NCI-H226 (cell line): ENCODE measurements at places on chromosomes 2 and 18.

GRCh38 chr2:188786368-188786841 lies 187.8 kb upstream of the COL3A1 start:
- DNase-seq, result peak; percentile 59

DNA sequence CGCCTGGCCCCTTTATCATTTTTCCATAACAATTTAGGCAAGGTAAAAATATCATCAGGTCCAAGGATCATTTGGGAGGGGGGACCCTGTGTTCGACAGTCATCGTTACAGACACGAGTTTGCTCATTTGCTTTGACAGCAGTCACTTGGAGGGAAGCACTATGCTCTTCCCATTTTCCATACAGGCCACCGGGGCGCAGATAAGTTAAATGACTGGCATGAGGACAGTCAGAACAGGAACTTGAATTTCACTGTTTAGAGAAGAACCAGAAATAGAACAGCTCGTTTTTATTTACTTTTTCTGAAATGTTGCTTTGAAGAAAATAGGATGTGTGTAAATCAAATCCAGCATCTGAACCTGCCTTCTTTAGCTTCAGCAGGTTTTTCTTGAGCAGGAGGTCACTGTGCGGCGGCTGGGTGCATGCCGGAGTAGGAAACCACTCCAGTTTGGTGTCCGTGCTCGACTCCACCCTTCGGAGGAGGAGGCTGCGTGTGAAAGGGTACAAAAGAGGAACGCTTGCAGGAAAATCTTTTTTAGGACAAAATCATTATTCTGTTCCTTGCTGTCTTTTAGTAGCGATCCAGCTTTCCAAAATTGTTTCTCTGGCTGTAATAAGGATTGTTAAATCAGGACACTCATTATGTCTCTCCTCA lies 15.2 kb downstream of the NPAS2 start:
- DNase-seq, result no peak

DNA sequence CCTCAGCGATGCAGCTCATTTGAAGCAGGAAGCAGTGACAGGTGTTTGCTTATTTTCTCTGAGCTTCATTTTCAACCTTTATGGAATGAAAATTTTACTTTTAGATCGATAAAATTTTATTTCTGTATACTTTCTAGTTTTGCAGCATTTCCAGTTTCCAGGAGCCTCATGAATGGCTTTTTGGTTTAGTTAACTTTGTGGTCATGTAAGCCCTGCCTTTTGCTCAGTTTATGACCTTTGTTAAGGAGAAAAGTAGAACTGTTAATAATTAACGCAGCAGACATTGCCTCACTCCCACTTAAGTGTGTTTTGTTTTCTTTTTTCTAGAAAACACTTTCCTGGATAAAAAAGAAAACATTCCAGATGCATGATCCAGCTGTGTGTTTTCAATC lies 4.4 kb upstream of the FARP2 start:
- DNase-seq, result no peak

DNA sequence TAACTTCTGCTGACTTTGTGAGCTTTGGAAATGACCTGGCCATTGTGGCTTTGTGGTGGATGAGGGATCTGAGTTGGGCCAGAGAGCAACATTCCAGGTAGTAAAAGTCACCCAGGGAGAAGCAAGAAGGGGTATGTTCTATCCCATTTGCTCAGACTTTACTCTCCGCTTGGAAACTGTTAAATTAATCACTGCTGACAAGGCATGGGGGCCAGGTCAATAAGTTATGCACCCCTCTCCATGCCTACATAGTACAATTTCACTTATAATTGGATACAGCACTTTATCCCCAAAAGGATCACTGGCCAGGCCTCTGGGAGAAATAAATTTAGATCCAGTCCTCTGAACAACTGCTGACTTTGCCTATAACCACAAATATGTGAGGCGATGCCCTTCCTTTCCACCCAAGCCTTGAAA lies 92.1 kb downstream of the RPRM start:
- peak; percentile 76 for DNase-seq

GRCh38 chr18:3867864-3868311 lies 417.9 kb downstream of the TGIF1 start:
- peak; percentile 23 for DNase-seq

DNA sequence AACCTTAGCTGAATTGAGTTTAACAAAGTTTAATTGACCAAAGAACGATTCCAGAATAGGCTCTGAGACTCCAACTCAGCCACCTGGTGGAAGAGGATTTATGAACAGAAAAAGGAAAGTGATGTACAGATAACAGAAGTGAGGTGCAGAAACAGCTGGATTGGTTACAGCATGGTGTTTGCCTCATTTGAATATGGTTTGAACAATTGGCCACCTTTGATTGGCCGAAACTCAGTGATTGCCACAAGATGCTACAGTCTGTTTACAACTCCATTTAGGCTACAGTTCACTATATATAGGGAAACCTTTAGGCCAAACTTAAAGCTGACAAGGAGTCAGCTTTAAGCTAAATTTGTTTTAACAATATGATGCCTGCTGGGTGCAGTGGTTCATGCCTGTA lies 28.1 kb upstream of the SLC35G4 start:
- no peak for DNase-seq

DNA sequence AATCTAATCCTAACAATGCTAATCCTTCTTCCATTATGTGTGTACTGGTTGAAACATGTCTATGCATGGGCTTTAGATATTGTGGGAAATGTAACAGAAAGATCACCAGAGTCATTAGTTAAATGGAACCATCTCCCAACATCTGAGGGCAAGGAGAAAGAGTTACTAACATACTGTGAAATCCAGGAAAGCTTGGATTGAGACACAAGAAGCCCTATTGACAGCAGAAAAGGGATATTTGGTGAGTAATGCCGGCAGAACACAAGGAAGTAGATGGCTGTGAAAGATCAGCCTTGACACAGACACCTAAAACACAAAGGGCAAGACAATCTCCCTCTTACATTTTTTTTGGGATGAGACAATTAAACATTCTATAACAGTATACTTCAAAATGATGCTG lies 28.5 kb upstream of the LAMA1 start:
- DNase-seq, result no peak

DNA sequence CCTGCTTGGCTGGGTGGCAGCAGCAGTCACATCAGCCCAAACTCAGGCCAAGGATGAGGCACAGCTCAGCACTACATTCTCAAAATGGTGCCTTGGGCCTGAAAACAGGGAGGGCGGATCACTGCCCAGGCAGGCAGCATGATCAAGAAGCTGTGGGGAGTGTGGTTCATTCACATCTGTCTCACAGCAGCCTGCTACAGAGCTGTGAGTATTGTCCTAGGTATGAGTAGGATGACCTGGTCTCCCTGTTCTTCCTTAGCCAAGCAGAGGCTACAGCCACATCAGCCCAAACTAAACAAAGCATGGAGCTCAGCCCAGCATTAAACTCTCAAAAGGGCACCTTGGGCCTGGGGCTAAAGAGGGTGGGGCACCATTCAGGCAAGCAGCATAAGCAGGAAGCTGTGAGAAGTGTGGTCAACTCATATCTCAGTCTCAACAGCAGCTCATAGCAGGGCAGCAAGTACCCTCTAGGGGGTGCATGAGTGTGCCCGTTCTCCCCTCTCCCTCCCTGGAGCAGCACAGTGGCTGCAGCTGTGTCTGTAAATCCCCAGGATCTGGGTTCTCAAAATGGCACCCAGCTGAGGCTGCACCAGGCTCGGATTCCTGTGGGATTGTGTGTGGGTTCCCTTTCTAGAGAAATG lies 139.6 kb downstream of the TRABD2A start:
- peak; percentile 27 for DNase-seq

DNA sequence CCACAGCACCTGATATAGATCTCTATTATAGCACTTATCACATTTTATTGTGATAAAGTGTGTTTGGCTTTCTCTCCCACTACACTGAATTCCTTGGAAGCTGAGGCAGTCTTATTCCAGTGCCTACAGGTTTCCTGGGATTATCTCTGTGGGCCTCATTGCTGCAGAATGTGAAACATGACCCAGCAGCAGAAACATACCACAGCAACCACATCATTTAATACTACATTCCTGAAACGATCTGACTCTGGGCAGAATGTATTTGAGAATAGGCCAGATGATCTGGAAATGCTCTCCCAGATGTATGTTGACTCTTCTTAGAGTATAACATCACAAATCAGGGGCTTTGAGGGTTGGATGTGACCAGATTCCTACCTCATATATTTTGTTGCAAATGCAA lies 323.5 kb upstream of the TANK start:
- peak; percentile 97 for DNase-seq

DNA sequence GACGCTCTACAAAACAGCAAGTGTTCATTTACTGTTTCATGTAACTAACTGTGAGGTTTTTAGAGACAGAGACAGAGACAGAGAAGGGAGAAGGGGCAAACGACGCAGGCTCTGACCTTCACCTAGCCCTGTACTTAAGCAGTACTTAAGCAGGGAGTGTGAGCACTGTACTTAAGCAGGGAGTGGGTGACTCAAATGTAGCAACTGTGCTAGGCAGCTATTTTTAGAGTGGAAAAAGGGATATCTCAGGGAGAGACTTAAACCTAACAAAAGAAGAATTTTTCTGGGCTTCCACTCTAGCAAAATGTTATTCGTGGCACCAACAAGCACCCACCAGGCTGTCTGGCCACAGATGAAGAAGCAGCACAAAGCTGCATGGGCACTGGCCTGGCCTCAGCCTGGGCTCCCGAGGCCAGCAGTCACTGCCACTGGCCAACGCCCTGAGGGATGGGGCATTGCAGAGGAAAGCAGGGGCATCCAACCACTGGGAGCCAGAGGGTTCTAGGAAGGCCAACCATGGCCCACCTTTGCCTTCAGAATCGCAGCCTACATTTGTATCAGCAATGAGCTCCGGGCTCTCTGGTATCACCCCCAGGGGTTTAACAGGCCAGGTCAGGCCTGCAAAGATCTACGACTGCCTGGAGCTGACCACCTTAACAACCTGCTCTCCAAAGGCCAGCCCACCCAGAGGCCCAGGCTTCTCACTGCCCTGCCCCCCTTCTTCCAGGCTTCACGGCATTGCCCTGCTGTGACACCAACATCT lies 154.3 kb downstream of the TTC32 start:
- DNase-seq, result no peak

- DNase-seq, result no peak
These were observed 547.4 kb upstream of the ID2 start for GRCh38 chr2:8134473-8134932.

DNA sequence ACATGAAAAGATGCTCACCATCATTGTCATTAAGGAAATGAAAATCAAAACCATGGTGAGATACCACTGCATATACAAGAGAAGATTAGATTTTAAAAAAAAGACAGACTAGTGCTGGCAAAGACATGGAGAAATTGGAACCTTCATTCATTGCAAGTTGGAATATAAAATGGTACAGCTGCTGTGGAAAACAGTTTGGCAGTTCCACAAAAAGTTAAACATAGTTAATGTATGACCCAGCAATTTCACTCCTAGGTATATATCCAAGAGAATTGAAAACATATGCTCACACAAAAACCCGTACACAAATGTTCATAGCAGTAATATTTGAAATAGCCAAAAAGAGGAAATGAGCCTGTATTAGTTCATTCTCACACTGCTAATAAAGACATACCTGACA lies 33.7 kb upstream of the MBOAT2 start:
- no peak for DNase-seq

DNA sequence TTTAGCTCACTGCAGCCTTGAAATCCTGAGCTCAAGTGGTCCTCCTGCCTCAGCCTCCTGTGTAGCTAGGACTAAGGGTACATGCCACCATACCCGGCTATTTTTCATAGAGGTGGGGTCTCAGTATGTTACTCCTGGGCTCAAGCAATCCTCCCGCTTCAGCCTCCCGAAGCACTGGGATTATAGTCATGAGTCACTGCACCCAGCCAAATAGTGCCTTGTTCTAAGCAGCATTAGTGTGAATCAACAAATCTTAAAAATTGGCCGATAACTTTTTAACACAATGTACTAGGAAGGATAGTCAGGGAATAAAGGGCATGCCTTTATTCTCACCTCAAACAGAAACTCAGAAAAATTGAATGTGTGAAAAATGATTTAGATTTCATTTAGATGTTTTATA lies 51.6 kb downstream of the XRCC5 start:
- no peak for DNase-seq

DNA sequence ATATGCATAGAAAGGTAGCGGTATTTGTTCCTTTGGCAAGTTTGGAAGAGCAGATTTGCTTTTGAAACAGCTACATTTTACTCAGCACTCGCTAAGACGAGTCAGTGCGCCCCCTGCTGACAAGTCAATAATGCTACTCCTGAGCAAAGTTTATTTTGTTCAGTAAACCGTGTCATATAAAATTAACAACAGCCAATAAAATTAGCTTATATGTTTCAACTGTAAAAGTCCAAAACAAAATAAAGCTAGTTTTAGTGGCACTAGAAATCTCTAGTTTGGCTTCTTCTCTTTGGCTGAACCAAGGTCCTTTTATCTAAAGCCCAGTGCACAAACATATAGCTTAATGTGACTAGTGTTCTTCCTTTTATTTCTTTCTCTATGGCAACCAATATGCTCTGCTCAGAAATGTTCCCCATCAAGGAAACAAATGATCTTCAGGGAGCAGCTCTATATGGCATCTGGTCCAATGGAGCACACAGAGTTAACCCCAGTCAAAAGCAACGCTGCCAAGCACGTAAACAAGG lies 4.2 kb upstream of the POU3F3 start:
- no peak for DNase-seq

DNA sequence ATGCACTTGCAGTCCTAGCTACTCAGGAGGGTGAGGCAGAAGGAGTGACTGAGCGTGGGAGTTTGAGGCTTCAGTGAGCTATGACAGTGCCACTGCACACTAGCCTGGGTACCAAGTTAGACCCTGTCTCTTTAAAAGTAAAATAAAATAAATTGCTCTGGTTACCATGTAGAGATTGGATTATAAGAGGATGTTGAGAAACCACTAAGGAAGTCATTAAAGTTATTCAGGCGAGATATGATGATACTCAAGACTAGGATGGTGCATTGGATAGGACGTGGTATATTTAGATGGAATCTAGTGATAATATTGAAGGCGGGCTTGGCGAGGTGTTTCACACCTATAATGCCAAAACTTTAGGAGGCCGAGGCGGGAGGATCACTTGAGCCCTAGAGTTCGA lies 50.6 kb downstream of the BMPR2 start:
- no peak for DNase-seq

- DNase-seq, result no peak
These were observed 50.6 kb downstream of the TTC21B start for GRCh38 chr2:165902934-165903333.

- peak; percentile 16 for DNase-seq
These were observed 12.0 kb downstream of the OBSL1 start for GRCh38 chr2:219559156-219559915.

DNA sequence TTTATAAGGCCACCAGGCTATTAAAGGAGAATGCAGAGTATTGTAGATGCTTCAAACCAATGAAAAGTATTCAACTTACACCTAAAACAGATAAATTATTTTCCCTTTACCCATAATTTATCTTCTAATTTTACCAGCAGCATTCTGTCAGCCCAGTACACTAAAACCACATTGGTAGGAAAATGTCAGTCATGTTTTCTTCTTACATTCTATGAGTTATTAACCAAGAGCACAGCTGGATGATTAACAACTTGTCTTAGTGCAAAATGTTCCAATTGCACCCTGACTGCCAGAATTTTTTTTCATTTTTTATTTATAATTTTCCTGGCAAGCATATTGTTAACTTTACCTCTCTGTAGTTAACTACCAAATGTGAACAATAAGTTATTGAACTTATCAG lies 79.0 kb upstream of the WDR75 start:
- DNase-seq, result no peak

- peak; percentile 23 for DNase-seq
These were observed 123.3 kb downstream of the CTIF start for GRCh38 chr18:48662011-48662661.

- no peak for DNase-seq
These were observed 63.7 kb downstream of the CYP26B1 start for GRCh38 chr2:72083751-72084583.

- no peak for DNase-seq
These were observed 521.8 kb upstream of the TCF4 start for GRCh38 chr18:56109757-56110156.

- DNase-seq, result no peak
These were observed 123.8 kb upstream of the FHL2 start for GRCh38 chr2:105522645-105523044.
